ENCODE measurements at places on chromosomes 5 and 9. TPM values are rescaled to one million over a fixed set of nuclear protein-coding genes. Genes with fewer than 3 reads are reported as not detected.

The GFPT2 gene
- 105 TPM for total RNA-seq

The POU5F2 gene
- total RNA-seq, result 0.10 TPM

The KIF12 gene
- total RNA-seq, result not detected

The CARD9 gene
- total RNA-seq, result 0.43 TPM

The ANKRD18A gene
- total RNA-seq, result not detected

The PCDHA3 gene
- 0.06 TPM for total RNA-seq

The KIAA1958 gene
- 2.3 TPM for total RNA-seq

The SWI5 gene
- 51.9 TPM for total RNA-seq

DNA sequence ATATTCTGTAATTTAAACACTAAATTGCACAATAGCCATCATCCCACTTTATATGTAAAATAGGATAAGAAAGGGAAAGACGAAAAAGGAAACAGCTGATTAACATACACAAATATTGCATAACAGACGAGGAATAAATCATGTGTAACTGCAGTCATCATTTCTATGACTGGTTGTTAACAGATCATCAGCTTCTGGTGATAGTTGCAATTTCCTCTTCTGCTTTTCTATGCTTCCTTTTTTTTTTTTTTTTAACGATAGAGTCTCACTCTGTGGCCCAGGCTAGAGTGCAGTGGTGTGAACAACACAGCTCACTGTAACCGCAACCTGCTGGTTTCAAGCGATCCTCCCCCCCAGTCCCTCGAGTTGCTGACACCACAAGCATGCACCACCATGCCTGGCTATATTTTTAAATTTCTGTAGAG is 22.5 kb upstream of the JAKMIP2 start:
- DNase-seq, result no peak

DNA sequence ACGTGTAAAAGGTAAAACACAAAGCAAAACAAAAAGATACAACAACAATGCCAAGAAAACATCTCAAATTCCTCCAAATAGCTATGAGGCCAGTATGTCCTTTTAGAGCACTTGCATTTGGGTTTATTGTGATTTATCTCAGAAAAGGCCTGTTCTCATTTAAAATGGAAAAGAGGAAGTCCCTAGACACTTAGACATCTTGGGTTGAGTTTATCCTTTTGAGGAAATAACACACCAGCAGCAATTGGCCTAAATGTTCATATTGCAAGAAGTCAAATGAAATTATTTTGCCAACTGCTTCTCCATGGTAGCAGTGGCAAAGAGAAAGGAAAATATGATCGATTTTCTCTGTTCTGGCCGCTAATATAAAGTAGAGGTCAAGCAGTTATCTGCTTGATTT is 43.6 kb upstream of the TRMT10B start:
- DNase-seq, result no peak

GRCh38 chr9:32899181-32899580 is 102.2 kb downstream of the APTX start:
- DNase-seq, result peak; percentile 53

- peak; percentile 38 for DNase-seq
Measured at GRCh38 chr5:101943784-101944183, 352.3 kb downstream of the SLCO4C1 start.

- DNase-seq, result no peak
Measured at GRCh38 chr5:116428966-116429365, 145.7 kb downstream of the SEMA6A start.

DNA sequence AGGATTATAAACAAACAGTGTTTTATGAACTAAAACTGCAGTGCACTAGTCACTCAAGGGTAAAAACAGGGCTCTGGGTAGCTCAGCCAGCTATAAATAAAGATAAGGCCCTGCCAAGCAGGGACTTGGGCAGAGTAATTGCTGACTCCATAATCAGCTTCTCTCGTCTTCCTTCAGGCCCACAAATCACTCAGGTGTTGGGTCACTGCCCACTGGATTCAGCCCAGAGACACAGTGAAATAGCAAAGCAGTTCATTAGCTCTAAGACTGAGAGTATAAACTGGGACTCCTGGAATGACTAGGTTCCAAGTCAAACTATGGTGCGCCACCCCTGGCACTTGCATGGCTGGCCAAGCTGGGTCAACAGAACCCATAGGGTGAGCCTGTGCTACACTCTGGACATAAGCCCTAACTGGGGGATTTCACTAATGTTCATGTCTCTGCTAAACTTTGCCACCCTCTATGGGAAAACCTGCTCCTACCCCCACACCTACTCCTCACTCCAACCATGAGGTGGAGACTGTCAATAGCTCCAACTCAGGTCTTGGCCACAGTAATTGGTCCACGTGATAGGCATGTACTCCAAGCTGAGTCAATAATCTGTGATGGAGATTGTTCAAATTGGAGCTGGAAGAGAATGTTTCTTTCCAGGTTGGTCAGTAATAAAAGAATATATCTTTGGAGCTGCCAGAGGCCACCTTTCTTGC is 158.5 kb downstream of the SLIT3 start:
- no peak for DNase-seq

- peak; percentile 100 for DNase-seq
Measured at GRCh38 chr9:33506626-33507370, 17.3 kb upstream of the ANKRD18B start.

DNA sequence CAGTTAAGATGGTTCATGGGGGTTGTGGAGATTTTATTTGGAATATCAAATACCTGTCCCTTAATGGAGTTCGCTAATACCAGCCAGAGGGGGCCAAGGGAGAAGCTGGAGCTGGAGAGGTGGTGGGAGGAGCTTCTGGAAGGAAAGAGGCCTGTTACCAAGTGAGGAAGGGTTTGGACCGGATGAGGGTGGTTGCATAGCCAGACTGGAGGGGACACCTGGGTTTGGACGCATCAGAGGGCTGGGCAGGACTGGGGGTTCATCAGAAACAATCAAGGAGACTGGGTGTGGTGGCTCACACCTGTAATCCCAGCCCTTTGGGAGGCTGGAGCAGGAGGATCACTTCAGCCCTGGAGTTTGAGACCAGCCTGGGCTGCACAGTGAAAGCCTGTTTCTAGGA is 111.8 kb upstream of the IER5L start:
- DNase-seq, result no peak

DNA sequence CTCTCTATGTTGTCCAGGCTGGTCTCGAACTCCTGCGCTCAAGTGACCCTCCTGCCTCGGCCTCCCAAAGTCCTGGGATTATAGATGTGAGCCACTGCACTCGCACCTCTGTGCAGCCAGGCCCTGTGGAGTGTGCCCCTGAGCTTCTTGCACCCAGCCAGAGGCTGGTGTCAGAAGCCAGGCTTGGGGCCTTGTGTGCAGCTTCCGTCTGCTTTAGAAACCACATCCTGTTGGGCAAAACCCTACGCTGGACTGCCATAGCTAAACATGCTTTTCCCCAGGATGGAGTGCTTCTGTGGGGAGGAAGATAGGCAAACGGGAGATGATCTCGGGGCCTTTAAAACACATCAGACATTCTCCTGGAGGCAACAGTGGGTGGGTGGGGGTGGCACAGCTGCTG is 40.1 kb downstream of the PRRT1B start:
- peak; percentile 37 for DNase-seq

DNA sequence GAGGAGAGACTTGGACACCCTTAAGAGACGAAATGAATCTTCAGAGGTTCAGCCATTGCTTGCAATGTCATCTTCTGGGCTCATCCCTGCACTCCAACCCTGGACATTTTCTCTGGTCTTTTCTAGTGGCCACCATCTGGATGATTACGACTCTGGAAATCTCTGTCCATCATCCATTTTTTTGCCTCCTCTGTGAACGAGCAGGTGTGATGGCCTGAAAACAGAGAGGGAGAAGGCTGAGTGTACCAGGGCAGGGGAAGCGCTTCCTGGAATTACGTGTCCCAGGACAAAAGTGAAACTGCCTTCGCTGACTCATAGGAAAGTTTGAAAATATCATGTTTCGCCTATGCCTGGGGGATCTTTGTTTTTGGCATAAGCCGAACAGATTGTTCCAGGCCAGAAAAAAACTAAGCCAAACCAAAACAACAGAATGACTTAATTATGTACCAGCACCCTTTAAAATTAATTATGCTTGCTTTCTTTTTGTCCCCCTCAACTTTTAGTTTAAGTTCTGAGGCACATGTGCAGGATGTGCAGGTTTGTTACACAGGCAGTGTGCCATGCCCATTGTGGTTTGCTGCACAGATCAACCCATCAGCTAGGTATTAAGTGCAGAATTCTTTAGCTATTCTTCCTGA is 31.9 kb downstream of the ANKRD33B start:
- peak; percentile 96 for DNase-seq

DNA sequence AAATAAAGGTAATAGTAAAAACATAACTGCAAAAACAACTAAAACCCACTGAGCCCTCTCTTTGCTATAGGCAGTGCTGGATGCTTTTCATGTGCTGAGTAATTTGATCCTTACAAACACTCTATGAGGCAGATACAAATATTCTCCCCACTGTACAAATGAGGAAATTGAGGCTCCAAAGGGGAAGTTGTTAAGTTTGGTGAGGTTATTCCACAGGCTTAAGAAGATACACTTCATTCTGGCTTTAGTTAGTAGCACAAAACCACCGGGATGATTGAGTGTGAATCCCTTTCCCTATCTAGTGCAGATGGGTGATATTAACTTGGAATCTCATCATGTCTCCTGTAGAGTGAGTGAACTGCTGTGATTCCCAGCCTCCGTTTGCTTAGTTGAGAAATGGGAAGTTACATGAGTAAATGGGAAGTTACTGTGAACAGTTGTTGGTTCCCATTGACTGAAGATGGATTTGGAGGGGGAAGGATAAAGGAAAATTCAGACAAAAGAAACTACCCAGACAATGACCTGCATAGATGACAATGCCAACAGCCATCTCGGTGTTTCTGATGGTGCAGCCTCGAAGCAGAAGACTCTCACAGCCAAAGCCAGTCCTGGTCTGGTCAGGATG is 208.3 kb downstream of the ATP10B start:
- DNase-seq, result no peak

DNA sequence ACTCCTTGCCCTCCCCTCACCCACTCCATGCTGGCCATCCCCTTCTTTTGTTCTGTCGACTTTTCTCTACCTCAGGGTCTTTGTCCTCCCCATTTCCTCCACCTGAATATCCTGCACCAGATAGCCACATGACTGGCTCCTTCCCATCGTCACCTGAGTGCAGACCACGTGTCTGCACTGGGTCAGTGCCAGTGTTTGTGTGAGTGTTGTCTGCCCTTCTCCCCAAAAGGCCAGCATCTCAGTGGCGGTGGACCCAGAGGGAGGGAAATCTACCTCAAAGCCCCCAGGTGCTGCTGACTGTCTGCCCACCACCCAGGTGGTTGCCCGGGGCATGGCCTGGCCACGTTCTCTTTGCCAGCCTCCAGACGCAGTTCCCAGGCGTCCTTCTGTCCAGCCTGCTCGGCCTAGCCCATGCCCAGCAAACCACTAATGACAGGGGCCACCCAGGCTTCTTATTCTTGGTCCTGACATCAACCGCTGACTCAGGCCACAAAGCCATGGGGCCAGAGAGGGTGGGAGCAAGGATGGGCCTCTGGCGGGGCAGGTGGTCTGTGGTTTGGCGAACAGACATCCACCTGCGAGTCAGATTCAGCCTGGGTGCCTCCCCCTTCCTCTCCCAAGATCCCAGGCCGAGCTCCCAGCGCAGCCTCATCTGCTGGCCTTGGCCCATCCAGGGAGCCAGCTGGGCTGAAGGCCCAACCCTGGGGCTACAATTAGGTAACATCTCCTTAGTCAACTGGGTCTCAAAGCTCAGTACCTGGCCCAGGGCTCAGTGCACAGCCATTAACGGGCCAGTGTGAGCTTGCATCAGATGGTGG is 5.5 kb upstream of the NINJ1 start:
- DNase-seq, result no peak

DNA sequence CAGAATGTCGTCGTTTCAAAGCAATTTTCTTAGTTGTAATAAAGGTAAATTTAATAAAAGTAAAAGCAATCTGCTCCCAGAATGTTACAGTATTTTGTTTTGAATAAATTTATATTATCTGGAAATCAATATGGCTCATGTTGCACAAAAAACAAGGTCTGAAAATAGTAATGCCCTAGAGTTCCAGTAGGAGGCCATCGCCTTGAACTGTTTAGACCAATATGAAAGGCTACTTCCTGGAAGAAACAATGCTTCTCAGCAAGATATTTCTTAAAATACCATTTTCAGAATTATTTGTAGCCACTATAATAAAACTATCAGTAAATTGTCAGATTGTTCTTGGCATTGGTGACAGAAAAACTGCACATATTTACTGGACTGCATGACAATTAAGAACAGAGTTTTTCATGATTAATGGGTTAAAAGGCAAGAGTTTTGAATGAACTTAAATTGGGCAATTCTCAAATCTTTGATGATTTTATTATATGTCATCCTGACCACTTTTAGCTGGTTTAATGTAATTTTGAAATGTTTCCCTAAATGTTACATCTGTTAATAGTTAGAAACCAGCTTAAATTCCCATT is 153.2 kb downstream of the COMMD10 start:
- peak; percentile 2 for DNase-seq

- no peak for DNase-seq
Measured at GRCh38 chr5:179893076-179893957, 14.4 kb downstream of the TBC1D9B start.

DNA sequence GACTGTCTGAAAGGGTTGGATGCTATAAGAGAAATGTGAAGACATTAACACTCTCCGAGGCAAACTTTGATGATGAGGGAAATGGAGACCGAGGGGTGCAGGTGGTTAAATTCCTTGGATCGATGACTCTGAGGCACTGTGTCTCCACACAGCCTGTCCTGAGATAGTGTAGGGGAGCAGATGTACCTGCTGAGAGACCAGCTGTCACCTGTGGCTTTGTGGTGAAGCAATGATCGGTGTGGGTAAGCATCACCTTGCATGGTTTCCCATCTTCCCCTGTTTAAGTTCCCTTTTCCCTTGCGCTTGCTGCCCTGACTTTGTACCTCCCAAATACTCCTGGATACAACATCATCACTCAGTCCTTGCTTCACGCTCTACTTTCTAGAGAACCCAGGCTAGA is 9.8 kb upstream of the MIER3 start:
- no peak for DNase-seq

GRCh38 chr5:31886206-31886605 is 247.3 kb downstream of the PDZD2 start:
- DNase-seq, result no peak

GRCh38 chr9:8958358-8958757 is 1158.8 kb upstream of the DMAC1 start:
- no peak for DNase-seq

DNA sequence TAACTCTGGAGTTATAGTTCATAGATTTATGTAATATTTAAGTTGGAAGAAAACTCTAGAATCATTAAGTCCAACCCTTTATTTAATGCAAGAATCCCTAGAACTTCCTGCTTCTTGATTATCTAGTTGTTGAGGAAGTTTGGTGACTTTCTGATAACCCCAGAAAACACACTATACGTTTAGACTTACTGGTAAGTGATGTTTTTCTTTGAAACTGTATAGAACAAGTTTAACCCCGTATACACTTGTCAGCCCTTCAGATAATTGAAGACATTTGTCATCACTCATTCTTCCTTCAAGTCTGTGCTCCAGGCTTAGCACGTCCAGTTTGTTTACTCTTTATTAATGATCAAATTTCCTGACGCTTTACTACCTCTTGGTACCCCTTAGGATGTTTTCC is 9.0 kb downstream of the NDUFS4 start:
- no peak for DNase-seq

GRCh38 chr5:98794001-98794400 is 20.5 kb downstream of the RGMB start:
- no peak for DNase-seq
